IPS DF 6.9 (cell line): ENCODE measurements at places on chromosomes 1 and 21.

DNA sequence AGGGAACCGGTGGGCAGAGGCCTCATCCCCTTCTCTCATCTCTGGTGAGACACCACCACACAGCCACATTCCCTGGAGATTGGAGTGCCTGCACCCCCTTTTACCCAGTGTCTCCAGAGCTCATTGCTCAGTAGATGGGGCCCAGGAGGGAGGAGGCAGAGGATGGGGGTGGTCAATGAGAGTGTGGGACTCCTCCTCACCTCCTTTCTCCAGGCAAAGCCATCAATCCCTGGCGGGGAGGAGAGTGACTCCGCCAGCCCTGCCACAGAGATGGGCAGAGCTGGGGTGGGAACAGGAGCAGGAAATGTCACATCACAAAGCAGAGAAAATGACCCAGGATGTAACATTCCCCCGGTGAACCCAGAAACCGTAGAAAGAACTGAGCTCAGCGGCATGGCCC, 117.2 kb downstream of the MATN1 start:
- no peak for DNase-seq

DNA sequence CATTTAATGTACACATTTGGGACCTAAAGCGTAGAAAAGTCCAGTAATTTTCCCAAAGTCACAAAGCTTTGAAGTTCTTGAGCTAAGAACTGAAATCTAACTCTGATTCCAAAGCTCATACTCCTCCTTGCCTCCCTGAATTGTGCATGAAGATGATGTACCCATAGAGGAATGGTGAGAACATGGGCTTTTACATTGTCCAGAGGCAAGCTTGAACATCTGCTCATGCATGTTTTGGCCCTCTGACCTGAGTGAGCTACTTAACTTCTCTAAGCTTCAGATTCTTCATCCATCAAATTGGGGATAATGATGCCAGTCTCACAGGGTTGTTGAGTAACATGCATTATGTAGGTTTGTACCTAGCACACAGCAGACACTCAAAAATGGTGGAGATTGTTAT, 258.4 kb upstream of the HOOK1 start:
- DNase-seq, result no peak

- DNase-seq, result no peak
Observed at GRCh38 chr1:245463392-245464165, 308.8 kb downstream of the KIF26B start.

DNA sequence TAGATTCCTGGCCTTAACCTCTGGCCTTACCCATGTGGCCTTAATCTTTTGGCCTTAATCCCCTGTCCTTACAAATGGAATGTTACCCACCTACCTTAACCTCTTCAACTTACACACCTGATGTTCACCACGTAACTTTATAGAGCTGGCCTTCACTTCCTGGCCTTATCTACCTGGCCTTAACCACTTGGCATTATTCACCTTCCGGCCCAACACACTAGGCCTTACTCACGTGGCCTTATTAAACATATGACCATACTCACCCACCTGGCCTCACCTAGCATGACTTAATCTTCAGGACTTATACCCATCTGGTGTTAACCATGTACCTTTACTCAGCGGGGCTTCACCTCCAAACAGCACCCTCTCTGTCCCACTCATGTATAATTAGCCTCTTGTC, 41.7 kb downstream of the EXOC8 start:
- DNase-seq, result no peak

GRCh38 chr21:29822064-29822463, 117.7 kb downstream of the GRIK1 start:
- DNase-seq, result no peak

DNA sequence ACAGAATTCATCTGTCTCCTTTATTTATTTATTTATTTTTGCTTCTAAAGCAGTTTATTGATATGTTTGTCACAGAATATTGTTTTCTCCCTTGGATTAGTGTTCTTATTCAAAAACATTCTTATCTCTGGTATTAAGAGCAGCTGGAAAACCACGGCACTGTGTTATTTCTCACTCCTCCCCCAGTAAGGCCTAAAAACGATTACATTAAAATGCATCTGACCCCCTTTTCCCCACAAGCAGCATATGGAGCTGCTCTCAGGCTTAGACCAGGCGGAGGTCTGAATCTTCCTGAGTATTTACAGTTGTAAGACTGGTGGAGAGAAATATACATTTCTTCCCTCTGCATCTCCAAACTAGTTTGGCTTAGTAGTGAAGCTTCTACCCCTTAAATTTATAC, 86.8 kb downstream of the HLX start:
- no peak for DNase-seq

GRCh38 chr1:36464605-36465393, 615 bp upstream of the MRPS15 start:
- DNase-seq, result no peak

DNA sequence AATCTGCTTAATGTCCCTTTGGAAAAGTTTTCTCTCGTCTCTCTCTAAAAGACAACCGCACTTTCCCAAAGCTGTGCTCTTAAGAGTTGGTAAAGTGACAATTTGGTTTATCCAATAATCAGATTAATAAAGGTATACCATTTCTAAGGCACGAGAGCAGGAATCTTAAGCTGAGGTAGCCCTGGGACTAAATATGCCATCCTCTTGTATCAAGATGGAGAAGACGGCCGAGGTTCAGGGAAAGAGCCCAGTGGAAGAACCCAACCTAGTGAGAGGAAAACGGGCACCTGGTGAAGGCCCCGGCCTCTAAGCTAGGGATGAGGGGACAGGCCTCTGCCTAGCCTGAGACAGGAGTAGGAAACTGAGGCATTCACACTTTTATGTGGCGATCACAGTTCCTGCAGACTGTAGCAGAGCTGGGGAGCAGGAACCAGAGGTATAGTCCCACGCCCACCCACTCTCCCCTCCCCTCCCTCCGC, 334 bp upstream of the SARS1 start:
- no peak for DNase-seq

DNA sequence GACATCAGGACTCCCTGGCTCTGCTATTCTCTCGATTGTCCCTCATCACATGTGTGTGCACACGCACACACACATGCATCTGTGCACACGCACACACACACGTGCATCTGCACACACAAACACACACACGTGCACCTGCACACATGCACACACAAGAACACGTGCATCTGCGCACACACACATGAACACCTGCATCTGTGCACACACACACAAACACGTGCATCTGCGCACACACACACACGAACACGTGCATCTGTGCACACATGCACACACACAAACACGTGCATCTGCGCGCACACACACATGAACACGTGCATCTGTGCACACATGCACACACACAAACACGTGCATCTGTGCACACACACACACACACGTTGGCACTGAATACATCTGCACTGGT, 14.7 kb downstream of the S100A7A start:
- DNase-seq, result no peak

DNA sequence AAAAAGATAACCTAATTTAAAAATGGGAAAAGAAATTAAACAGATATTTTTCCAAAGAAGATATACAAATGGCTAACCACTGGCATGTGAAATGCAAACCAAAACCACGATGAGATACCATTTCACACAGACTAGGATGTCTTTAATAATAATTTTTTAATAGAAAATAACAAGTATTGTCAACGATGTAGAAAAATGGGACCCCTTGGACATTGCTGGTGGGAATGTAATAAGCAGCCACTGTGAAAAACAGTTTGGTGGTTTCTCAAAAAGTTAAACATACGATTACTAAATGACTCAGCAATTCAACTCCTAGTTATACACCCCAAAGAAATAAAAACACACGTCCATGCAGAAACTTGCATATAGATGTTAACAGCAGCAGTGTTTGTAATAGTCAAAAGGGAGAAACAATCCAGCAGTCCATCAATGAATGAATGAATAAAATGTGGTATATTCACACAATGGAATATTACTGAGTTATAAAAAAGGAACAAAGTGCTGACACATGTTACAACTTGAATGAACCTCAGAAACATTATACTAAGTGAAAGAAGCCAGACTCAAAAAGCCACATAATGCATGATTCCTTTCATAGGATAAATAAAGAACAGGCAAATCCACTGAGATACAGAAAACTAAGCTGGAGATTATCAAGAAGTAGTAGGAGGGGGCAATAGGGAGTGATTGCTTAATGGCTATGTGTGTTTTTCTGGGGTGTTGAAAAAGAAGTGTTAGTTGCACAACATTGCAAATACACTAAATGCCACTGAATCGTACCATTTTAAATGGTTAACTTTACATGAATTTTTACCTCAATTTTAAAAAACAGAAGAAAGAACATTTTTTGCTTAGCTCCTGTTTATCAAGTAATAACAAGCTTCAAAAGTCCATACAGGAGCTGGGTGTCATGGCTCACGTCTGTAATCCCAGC, 4.1 kb downstream of the PPT1 start:
- DNase-seq, result no peak
